Frontal cortex (tissue), 4 donors: ENCODE measurements at places on chromosomes 1 and 21. TPM values are rescaled to one million over a fixed set of nuclear protein-coding genes. Genes with fewer than 3 reads are reported as not detected.

GRCh38 chr1:98988904-98989555, 15.6 kb downstream of the PLPPR5 start:
- DNase-seq: no peak

Gene SNAPIN
- total RNA-seq: 46.1 TPM

Gene SYTL1
- total RNA-seq: not detected

- no peak for DNase-seq
These were observed 24.4 kb downstream of the CELF3 start for GRCh38 chr1:151692226-151692625.

GRCh38 chr1:61459345-61459744, 265.6 kb downstream of the TM2D1 start:
- DNase-seq: no peak

DNA sequence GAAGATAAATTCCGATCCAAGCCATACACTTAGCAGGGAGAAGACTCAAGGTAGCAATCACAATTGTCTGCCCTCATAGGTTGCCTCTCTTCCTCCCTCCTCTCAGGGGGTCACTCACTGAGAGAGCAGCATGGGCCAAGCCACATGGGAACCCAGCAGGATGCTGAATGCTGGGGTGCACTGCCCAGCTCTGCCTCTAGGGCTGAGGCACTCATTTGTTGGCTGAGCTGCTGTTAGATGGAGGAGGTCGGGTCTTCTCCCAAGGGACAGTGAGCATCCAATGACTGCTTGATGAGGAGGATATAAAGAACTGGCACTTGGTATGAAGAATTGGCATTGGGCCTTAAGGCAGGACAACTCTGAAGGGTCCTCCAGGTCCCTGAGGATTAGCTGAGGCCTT, 418.8 kb downstream of the SIPA1L2 start:
- DNase-seq: no peak

- no peak for DNase-seq
These were observed 7.1 kb upstream of the IER5 start for GRCh38 chr1:181081395-181081794.

DNA sequence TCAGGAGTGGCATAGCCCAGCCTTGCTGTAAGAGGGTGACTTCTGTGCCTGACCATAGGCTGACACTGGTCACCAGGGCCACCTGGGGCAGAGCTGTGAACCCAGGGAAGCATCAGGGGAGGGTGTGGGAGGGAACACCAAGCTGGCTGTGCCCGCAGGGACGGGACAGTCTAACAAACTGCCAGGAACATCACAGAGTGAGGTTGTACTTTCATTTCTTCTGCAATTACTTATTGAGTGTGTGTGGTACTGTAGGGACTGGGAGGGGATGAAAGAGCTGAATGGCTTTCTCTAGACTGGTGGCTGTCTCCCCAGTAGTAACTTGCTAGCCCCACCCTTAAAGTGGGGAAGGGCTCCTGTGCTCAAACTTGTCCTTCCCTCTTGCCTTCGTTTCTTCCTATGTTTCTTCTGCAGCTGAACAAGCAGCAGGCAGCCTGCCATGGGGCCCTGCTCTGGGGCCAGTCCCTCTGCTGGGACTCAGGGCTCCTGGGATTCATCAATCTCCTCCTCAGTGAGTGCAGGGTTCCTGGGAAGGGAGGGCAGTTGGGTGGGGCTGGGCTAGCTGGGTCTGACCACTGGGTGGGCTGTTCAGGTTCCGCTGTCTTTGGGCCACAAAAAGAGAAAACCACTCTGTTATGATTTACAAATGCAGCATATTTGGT, 39.7 kb upstream of the ETV3 start:
- no peak for DNase-seq

GRCh38 chr1:81420760-81421159, 380.0 kb upstream of the ADGRL2 start:
- no peak for DNase-seq

GRCh38 chr1:75954586-75954985, 22.4 kb upstream of the ASB17 start:
- no peak for DNase-seq

Gene GCSAML
- total RNA-seq: 0.41 TPM

DNA sequence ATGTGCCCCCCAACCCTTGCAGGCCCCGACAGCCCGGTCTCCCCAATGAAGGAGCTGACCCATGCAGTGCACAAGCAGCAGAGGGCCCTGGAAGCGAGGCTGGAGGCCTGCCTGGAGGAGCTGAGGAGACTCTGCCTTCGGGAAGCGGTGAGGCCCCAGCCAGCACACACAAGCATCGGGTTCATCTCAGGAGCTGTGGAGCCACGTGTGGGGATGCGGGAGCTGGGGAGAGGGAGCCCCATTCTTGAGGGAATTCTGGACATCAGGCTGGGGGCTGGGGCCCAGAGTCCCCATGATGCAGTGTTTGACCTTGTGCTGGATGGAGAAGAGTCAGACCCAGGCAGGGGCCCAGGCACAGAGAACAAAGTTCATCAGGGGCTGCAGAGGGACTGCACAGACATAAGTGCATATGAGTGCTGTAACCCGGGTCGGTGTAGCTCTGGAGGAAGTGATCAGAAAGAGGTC, 4.8 kb downstream of the INAVA start:
- no peak for DNase-seq

- no peak for DNase-seq
These were observed 300.8 kb downstream of the RRAGC start for GRCh38 chr1:38558500-38559445.

GRCh38 chr1:8661185-8662110, 156.0 kb downstream of the RERE start:
- DNase-seq: no peak

- no peak for DNase-seq
These were observed 132.9 kb downstream of the PTPRU start for GRCh38 chr1:29368936-29369932.

GRCh38 chr1:231107600-231108326, 54.1 kb upstream of the TRIM67 start:
- no peak for DNase-seq
